ENCODE measurements at places on chromosomes 12 and 14.

- DNase-seq = peak; percentile 67
Measured at GRCh38 chr12:92570056-92570753, 132.6 kb upstream of the PLEKHG7 start.

- DNase-seq = no peak
Measured at GRCh38 chr14:52834440-52834842, 43.0 kb upstream of the GNPNAT1 start.

DNA sequence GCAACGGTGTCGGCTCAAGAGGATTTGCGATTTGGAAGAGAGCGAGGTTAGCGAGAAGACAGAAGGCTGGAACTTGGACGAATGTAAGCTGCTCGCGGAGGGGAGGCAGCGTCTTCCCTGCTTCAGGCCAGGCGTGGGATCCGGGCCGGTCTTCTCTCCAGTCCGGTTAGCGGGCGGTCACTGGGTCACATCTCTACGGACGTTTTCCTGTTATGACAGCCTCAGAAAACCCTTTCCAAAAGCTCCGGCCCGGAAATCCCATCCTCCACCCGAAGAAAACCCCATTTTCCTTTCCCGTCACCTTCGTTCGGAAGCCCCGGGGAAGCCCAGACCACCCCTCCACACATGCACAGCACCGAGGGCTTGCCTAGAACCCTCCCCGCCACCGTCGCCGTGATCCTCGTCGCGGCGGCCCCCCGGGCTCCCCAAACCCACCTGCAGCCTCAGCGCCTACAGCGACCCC lies 268 bp downstream of the NDUFB1 start:
- DNase-seq = peak; percentile 12

GRCh38 chr14:57796556-57796955 lies 69.3 kb downstream of the SLC35F4 start:
- no peak for DNase-seq

DNA sequence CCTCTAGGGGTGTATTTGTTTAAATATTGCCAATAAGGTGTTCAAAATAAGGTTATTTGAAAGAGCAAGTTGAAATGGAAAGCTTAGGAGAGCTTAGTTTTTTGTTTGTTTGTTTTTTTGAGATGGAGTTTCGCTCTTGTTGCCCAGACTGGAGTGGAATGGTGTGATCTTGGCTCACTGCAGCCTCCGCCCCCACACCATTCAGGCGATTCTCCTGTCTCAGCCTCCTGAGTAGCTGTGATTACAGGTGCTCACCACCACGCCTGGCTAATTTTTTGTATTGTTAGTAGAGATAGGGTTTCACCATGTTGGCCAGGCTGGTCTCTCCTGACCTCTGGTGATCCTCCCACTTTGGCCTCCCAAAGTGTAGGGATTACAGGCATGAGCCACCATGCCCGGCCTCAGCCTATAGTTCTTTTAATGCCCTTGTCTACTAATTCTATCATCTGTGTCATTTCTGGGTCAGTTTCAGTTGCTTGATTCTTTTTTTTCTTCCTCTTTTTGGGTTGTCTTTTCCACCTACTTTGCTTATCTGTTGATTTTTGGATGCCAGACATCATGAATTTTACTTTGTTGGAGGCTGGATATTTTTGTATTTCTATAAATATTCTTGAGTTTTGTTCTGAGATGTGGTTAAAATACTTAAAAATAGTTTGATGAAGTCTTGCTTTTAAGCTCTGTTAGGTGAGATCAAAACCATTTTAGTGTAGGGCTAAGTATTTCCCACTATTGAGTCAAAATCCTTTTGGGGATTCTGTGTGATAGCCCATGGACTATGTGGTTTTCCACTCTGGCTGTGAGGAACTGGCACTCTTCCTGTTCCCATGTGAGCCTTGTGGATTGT lies 18.7 kb downstream of the RCOR1 start:
- peak; percentile 8 for DNase-seq

DNA sequence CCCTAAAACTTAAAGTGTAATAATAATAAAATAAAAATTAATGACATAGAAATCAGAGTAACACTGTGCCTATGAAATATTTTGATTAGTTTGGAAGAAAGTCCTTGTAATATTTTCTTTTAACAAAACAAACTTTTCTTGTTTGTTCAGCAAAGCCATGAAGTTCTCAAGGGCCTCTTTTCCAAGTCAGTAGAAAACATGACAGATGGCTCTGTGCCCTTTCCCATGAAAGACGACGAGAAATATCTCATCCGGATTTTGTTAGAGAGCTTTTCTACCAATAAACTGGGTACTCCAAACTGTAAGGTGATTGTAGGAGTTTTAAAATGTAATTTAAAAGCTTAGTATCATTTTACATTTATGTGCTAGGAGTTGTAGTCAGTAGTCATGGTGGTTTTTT lies 54.5 kb upstream of the ASPG start:
- DNase-seq = no peak

DNA sequence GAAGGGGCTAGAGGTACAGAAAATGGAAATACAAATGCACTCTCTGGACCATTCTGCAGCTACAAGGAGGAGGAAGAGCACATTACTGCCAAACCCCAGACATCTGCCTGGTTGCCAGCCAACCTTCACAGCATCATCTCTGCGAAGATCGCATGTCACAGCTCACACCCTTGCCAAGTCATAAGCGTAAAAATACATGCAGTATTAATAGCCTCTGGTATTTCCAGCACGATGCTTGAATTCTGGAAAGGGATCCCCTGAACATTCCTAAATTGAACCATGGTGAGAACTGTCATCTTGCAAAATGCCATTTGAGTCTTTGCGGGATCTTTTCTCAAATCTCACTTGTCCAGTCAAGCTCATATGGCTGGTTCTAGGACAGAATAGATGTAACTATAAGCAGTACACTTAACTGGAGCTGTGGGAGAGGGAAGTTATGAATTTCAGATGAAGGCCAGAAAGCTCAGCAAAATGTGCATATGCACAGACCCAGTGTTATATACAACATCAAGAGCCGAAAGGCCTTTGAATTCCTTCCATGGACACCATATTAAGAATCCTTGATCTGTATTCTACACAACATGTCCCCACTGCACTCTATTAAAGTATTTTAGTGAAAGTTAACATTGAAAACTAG lies 211.6 kb downstream of the DUSP6 start:
- DNase-seq = no peak

- no peak for DNase-seq
Measured at GRCh38 chr12:132281038-132281437, 48.4 kb downstream of the GALNT9 start.

GRCh38 chr14:41482861-41483260 lies 123.8 kb upstream of the LRFN5 start:
- DNase-seq = no peak

DNA sequence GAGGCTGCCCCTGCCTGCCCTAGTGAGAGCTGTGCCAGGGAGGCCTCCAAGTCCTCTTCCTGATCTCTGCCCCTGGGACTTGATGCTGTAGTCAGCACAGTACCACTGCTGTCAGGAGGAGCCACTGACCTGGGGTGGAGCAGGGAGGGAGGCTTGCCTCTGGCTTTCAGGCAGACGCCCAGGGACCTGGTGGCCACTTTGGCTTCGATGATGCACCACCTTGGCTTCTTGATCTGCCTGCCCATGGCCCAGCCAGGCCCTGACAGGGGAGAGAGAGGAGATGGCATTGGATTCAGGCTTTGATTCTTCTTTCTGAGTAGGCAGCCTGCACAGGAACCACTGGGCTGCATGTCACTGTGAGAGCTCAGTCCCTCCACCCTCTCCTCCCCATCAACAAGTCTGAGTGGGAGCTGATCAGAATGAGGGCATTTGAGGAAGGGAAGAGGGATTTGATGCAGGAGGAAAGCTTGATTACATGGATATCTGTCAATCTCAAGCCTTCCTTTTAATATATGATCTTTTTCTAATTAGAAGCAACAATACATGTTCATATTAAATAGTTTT lies 24.7 kb downstream of the TMEM63C start:
- no peak for DNase-seq

GRCh38 chr12:77795699-77796098 lies 35.0 kb upstream of the NAV3 start:
- DNase-seq = no peak

GRCh38 chr14:69901113-69901951 lies 22.1 kb downstream of the SMOC1 start:
- DNase-seq = no peak

DNA sequence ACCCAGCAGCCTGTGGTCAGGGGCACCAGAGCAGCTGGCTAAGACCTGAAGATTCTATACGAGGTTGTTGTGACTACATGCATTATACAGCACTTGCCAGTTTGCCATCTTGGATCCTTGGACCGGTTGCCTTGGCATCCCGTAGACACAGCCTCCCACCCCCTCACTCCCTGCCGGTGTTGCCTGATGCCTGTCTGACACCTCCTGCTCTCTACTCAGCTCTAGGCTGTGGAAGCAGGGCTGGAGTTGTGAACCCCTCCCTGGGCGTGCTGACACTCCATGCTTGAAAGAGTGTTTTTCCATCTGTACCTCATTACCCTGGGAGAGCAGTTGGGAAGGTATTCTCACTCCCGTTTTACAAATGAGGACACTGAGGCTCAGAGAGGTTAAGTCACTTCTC lies 2.5 kb downstream of the CHGA start:
- DNase-seq = no peak

- DNase-seq = no peak
Measured at GRCh38 chr14:75626863-75627262, 33.8 kb downstream of the ERG28 start.

GRCh38 chr12:27595231-27595642 lies 71.2 kb downstream of the PPFIBP1 start:
- DNase-seq = no peak

DNA sequence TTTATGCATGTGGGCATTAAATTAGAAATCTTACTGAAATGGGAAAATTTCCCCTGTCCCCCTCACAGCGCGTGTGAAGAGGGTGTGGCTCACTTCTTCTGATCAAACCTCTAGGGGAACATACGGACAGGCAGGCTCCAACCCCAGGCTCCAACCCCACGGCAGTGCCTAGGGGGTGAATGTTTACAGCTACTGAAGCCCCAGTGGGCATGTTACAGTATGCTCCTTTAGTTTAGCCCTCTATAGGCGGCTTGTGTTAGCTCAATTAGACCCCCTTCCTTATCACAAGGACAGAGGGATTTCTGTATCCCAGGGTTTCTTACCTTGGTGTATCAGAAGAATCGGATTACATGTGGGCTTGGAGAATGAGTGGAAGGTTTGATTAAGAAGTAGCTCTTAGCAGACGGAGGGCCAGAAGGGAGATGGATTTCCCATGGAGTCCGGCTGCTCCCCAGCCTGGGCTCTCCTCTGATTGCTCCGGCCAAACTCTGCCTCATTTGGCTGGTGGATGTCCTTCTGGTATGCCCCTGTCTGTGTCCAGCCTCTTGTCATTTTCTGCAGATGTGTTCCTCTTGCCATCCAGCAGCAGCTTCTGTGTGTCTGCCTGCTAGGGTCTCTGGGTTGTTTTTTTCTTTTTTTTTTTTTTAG lies 223.7 kb downstream of the TMTC2 start:
- DNase-seq = no peak

DNA sequence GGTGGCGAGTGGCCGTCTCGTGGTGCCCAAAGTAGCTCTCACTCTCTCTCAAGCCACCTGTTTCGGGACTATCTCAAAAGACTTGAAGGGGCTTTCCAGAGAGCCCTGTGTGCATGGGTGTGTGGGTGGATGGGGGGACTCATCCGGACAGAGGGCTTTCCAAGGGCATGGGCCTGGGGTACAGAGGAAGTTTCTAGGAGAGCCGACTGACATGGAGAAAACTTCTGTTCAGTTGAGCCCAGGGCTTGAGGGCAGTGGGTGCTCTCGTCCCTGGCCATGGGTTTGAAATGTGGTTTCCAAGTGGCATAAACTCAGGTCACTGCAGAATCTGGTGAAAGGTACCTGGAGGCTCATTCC lies 47.4 kb upstream of the MEG3 start:
- no peak for DNase-seq

DNA sequence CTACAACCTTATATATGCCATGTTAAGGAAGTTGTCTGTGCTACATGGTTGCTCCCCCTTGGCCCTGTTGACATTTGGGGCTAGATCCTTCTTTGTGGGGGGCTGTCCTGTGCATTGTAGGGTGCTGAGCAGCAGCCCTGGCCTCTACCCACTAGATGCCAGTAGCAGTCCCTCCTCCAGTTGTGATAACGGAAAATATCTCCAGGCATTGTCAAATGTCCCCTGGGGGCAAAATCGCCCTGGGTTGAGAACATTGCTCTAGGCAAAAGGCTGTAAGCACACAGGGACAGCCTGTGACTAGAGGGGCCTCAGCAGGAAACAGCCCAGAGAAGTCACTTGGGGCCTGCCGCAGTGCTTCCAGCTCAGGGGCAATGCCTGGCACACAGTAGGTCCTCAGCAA lies 1100.3 kb downstream of the BCL11B start:
- no peak for DNase-seq

DNA sequence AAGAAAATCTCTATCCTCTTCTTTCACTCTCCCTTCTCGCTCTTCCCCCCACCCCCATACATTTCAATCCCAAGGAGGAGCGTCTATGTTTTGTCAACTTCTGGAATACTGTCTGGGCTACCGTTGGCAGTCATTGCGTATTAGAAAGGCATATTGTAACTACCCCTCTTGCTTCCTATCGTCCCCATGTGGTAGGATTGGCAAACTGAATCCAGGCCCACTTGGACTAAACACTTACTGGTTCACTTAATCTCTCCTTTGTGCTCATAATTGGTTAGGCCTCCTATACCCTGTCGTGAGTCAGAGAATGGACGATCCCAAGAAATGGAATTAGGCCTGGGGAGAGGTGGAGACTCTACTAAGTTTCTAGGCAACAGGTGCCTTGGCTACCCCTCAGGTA lies 68.8 kb upstream of the SLC8A3 start:
- DNase-seq = peak; percentile 25

- DNase-seq = no peak
Measured at GRCh38 chr12:82877963-82878362, 191.3 kb downstream of the TMTC2 start.

DNA sequence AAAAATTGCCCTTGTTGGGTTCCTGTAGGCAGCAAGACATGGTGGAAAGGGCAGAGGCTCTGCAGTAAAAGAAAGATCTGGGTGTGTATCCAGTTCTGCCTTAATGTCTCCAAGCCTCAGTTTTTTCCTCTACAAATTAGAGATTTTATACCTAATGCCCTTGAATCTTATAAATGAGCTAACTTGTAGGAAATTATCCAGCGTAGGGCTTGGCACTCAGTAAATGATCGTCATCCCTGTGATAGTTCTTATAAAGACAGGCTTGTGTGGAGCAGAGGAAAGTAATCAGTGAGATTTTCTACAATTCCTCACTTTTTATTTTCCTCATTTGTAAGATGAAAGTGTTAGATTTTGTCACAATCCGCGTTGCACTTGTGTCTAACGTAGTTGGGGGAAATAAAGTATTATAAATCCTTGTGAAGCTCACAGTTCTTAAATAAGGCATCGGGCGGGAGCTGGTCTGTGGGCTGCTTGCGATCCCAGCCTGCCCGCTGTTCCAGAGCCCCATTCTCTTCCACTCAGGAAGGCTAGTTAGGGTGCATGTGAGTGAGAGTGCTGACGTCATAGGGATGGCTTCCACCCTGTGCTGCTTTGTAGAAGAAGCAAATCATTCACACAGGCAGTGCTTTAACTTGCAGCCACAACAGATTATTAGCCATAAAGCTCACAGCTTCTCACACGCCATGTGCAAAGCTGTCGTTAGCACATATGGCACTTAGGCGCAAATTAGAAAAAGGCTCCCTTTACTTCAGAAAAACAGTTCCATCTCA lies 87.6 kb downstream of the EML1 start:
- DNase-seq = no peak

GRCh38 chr12:81257947-81258551 lies 180.2 kb downstream of the ACSS3 start:
- peak; percentile 66 for DNase-seq

All from RPMI8226 (cell line).